B cell (primary cell): ENCODE measurements at places on chromosomes 7 and 10. TPM values are rescaled to one million over a fixed set of nuclear protein-coding genes. Genes with fewer than 3 reads are reported as not detected.

RNF32 gene
- total RNA-seq = 2.3 and 3.4 TPM in 2 replicates

PTPRE gene
- total RNA-seq = 31.5 and 32.7 TPM in 2 replicates

TACR2 gene
- not detected in 2 replicates for total RNA-seq

TEX47 gene
- total RNA-seq = not detected in 2 replicates

CTAGE6 gene
- total RNA-seq = 1.9 TPM in 2 replicates

LRMDA gene
- not detected in 2 replicates for total RNA-seq

MSMB gene
- total RNA-seq = not detected in 2 replicates

KLF14 gene
- total RNA-seq = 0.19 and 0.27 TPM in 2 replicates

CRPPA gene
- total RNA-seq = 0.87 and 1.2 TPM in 2 replicates

PRRT4 gene
- 0.20 TPM in 1 of 2 replicates, not detected in the other for total RNA-seq

FGFR2 gene
- total RNA-seq = not detected in 2 replicates

BAMBI gene
- total RNA-seq = 0.22 and 0.84 TPM in 2 replicates

TRIM50 gene
- total RNA-seq = not detected in 2 replicates

MEOX2 gene
- total RNA-seq = not detected in 2 replicates

CYP3A4 gene
- not detected in 2 replicates for total RNA-seq

TRIM74 gene
- 1.2 and 1.6 TPM in 2 replicates for total RNA-seq

SCART1 gene
- 4.7 and 7.3 TPM in 2 replicates for total RNA-seq

HTRA1 gene
- not detected in 2 replicates for total RNA-seq

SLC16A9 gene
- not detected in 2 replicates for total RNA-seq

GPR15LG gene
- total RNA-seq = not detected in 2 replicates

MACROH2A2 gene
- not detected in 2 replicates for total RNA-seq

SMO gene
- total RNA-seq = 0.39 and 0.87 TPM in 2 replicates

POP7 gene
- total RNA-seq = 13.0 and 14.4 TPM in 2 replicates

RBM20 gene
- not detected in 2 replicates for total RNA-seq

LIPM gene
- not detected in 2 replicates for total RNA-seq

LRIT1 gene
- not detected in 2 replicates for total RNA-seq

TMEM229A gene
- total RNA-seq = not detected in 2 replicates

OPALIN gene
- total RNA-seq = not detected in 2 replicates

NCAPG2 gene
- 9.8 and 11.4 TPM in 2 replicates for total RNA-seq

HYCC1 gene
- 39.6 and 40.8 TPM in 2 replicates for total RNA-seq

PNLIPRP1 gene
- total RNA-seq = not detected in 2 replicates

KIAA1217 gene
- 0.53 and 0.67 TPM in 2 replicates for total RNA-seq

ST8SIA6 gene
- not detected in 2 replicates for total RNA-seq

AKR1C3 gene
- total RNA-seq = 0.62 TPM in 1 of 2 replicates, not detected in the other

PKD1L1 gene
- 0.59 and 0.66 TPM in 2 replicates for total RNA-seq

SLC26A4 gene
- total RNA-seq = 0.05 and 0.29 TPM in 2 replicates

MEIG1 gene
- total RNA-seq = 0.69 TPM in 1 of 2 replicates, not detected in the other
